ENCODE measurements at places on chromosomes 7 and 10.

GRCh38 chr7:29146888-29147609, 712 bp upstream of the CPVL start:
- DNase-seq, result no peak

GRCh38 chr10:121678631-121679174, 80.5 kb upstream of the FGFR2 start:
- DNase-seq, result no peak

- DNase-seq, result no peak
Observed at GRCh38 chr10:119289227-119289920, 82.0 kb downstream of the GRK5 start.

DNA sequence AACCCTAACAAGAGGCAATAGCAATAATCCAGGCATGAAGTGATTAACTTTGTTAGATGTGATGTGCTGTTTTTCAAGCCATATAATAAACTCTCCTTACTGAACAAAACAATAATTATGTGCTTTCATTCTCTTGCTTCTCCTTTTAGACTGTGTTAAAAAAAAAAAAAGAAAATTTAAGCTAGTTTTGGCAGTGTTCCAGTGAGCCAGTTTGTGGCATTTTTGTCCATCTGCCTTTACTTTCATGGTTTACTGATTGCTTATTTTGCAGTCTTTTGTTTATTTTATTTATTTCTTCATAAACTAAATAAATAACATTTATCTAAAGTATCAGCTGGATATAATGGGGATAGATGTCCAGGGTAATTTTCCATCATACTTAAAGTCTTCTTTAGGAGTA, 625.3 kb downstream of the CNTNAP2 start:
- no peak for DNase-seq

GRCh38 chr7:66296001-66296521, 90.9 kb downstream of the TPST1 start:
- no peak for DNase-seq

- no peak for DNase-seq
Observed at GRCh38 chr10:113525713-113526112, 27.1 kb upstream of the HABP2 start.

- no peak for DNase-seq
Observed at GRCh38 chr10:125661941-125662515, 20.9 kb downstream of the TEX36 start.

GRCh38 chr10:43825421-43825820, 176.7 kb upstream of the ZNF32 start:
- DNase-seq, result no peak

DNA sequence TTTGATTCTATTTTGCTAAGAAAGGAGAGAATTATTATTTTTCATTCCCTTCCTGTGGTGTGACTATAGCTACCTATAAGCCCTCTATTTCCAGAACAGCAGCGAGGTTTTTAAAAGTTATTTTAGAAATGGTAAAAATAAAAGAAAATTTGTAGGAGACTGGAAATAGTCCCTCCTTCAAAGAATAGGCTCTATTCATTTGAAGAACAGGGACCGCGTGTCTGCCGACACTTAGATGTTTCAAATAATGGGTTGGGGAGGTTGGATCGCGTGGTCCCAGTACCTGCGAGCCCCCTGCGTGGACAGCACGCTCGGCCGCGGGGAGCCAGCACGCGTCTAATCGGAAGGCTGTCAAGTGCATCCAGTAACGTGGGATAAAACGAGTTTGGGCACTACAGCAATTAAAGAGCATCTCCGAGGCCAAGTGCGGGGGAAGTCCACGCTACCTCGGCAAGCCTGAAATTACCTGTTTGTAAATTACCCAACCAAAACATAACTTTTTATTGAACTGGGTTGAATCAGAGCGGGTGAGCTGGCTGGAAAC, 1.0 kb downstream of the CACNA2D1 start:
- no peak for DNase-seq

GRCh38 chr10:89086801-89087521, 96.4 kb downstream of the FAS start:
- DNase-seq, result no peak

GRCh38 chr7:86653919-86654659, 10.4 kb downstream of the GRM3 start:
- DNase-seq, result no peak

DNA sequence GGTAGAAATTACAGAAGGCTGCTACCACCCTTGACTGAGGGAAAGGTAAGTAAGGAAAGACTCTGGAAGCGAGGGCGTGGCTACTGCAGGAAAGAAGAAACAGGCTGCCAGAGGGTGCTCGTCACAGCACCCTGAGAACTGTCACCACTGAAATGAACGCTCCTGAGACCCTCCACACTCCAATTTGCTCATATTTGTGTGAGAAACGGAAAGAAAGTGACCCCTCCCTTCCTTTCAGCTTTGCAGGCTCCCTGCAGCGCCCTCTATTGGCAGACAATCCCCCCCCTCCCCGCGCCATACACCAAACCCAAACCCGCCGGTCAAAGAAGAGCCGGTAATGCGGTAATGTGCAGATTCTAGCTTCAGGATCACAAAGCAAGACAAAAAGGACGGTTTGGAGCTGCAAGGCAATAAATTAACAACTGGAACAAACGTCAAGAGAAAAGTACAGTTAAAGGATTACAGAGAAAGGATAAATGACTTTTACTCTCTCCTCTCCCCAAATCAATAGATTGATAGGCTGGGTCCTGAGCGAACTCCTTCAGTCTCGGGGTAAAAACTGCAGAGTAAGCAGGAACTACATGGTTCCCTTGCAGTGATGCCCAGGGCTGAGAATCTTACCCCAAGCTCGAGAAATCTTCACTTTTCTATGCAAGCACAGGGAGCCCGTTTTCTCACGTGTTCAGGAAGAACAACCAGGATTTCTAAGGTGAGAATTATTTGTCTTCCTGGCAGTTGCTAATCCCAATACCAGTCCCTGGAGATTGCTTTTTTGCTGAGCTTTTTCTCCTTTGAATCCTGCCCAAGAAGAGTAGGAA, 47.6 kb downstream of the STEAP1B start:
- DNase-seq, result no peak

- no peak for DNase-seq
Observed at GRCh38 chr10:132939378-132939955, 2.9 kb downstream of the CFAP46 start.

- no peak for DNase-seq
Observed at GRCh38 chr7:12210179-12211053, 678 bp upstream of the TMEM106B start.

DNA sequence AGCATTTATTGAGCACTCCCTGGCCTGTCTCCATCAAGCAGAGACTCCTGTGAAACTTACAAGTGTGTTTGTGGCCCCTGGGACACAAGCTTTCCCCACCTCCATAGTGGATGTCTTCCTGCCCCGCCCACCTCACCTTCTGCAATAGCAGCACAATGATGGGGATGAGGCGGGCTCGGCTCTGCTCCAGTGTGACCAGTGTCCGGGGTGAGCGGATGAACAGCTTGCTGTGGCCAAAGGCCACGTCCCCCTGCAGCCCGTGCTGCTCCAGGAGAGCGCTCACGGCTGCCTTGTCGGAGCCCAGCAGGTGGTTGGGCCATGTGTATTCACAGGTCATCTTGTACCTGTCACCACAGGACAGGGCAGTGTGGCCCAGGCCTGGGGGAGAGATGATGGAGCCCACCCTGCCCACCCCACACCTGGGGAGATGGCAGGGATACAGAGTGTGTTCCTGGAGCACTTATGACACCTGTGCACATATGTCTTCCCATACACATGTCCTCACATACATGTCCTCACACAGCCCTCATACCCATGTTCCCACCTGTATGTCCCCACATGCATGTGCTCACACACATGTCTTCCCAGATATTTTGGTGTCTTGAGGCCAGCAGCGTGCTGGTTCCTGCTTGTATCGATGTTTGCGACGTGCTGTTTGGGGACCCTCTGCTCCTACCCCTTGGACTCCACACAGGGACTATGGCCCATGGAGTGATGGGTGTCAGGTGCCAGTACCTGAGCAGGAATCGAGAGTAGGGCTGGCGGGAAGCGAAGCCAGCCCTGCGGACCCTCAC, 12.7 kb downstream of the MYO1G start:
- no peak for DNase-seq

- no peak for DNase-seq
Observed at GRCh38 chr7:128777156-128778123, 1.8 kb upstream of the OPN1SW start.

DNA sequence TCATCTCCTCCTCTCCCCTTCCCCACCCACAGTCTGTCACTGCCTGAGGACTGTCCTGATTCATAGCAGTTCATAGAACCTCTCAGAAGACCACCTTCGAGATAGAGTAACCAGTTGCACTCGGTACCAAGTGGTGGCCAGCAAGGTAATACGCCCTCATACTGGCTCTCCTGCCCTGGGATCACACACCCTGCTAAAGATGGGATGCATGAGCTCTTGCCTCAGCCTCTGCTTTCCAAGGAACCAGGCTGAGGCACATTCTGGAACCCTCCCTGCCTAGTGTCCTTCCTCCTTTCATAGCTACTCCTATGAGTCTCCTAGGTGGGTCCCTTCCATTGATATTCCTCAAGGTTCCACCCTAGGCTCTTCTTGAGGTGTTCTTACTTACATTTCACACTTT, 15.5 kb downstream of the CFAP43 start:
- DNase-seq, result no peak

DNA sequence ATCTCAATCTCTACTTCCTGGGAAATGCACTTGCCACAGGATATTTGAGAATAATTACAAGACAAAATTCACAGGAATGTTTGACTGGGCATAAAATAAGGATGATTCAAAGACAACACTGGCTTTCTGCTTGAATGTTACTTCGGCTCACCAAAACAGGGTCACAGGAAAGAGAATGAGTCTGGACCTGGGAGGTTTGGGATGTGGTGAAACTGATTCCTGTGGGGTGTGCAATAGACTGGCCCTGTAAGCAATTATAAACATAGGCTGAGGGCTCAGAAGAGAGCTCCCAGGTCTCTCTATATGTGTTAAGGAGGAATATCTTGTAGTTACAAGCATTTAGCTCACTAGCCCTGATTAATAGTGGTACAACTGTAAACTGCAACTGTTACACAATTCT, 613.9 kb upstream of the CELF2 start:
- DNase-seq, result no peak

GRCh38 chr10:61188101-61188500, 244.1 kb upstream of the RHOBTB1 start:
- DNase-seq, result no peak

- DNase-seq, result no peak
Observed at GRCh38 chr10:24824536-24824935, 100.8 kb upstream of the ARHGAP21 start.

GRCh38 chr10:86600296-86600695, 54.1 kb upstream of the OPN4 start:
- DNase-seq, result no peak

- DNase-seq, result no peak
Observed at GRCh38 chr7:149321978-149322541, 60.1 kb downstream of the ZNF783 start.

GRCh38 chr10:24010436-24010970, 198.4 kb upstream of the KIAA1217 start:
- no peak for DNase-seq

DNA sequence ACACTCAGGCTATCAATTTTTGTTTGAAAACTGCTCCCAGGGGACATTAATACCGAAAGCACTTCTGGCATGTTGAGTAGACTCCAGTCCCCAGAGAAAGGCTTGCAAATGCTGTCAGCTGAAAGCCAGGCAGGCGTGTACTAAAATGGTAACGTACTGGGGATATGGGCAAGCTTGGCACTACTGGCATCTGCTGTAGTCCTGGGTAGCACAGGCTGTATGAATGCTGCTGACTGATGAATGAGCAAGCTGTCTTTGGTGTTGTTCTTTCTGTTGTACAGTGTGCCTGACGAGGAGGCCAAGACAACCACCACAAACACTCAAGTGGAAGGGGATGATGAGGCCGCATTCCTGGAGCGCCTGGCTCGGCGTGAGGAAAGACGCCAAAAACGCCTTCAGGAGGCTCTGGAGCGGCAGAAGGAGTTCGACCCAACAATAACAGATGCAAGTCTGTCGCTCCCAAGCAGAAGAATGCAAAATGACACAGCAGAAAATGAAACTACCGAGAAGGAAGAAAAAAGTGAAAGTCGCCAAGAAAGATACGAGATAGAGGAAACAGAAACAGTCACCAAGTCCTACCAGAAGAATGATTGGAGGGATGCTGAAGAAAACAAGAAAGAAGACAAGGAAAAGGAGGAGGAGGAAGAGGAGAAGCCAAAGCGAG, 53.5 kb upstream of the AGBL3 start:
- DNase-seq, result no peak

DNA sequence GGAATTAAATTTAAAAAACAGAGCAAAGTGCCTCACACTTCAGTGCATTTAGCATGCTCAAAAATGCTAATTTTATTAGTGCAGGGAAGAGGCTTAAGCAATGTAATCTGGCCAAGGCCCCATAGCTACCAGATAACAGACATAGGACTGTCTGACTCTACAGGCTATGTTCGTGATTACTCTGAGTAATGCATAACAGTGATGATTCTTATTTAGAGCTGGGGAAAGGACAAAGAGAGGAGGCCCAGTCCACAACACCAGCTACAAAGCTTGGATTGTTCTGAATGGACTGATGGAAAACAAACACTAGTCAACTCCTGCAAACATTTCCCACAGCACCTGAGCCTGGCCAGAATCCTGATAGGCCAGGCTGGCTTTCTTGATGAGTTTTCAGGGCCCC, 8.4 kb upstream of the CH25H start:
- DNase-seq, result no peak

- no peak for DNase-seq
Observed at GRCh38 chr7:73905360-73905759, 44.4 kb downstream of the TMEM270 start.

DNA sequence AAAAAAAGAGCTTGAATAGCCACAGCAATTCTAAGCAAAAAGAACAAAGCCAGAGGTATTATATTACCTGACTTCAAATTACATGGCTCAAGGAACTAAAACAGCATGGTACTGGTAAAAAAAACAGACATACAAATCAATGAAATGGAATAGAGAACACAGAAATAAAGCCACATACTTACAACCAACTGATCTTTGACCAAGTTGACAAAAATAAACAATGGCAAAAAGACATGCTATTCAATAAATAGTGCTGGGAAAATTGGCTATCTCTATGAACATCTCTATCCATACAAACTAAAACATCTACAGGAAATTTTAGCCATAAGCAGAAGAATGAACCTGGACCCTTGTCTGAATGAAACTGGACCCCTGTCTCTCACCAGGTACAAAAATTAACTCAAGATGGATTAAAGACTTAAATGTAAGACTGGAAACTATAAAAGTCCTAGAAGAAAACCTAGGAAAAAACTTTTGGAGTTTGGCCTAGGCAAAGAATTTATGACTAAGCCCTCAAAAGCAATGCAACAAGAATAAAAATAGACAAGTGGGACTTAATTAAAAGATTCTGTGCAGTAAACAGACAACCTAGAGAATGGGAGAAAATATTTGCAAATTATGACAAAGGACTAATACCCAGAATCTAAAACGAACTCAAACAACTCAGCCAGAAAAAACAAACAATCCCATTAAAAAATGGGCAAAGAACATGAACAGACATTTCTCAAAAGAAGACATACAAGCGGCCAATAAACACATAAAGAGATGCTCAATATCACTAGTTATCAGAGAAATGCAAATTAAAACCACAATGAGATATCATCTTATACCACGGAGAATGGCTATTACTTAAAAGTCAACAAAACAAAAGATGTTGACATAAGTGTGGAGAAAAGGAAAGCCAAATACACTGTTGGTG, 72.8 kb upstream of the DDC start:
- no peak for DNase-seq
